ENCODE measurements at places on chromosomes 7 and 10. TPM values are rescaled to one million over a fixed set of nuclear protein-coding genes. Genes with fewer than 3 reads are reported as not detected.

- DNase-seq, result no peak
- H3K4me1 ChIP-seq, result no peaks in the 10 kb centered on the region
- H3K4me3 ChIP-seq, result no peak overlapping the region
Observed at GRCh38 chr7:46633200-46633599, 712.1 kb upstream of the IGFBP3 start.

GRCh38 chr7:43700646-43701499 is 28.4 kb downstream of the COA1 start:
- no peak overlapping the region for H3K27ac ChIP-seq
- H3K4me1 ChIP-seq, result peaks cover 51% of the 10 kb centered on the region
- no peaks in the 10 kb centered on the region for H3K27me3 ChIP-seq
- DNase-seq, result no peak
- H3K4me3 ChIP-seq, result no peak overlapping the region
- H3K36me3 ChIP-seq, result peaks cover 4% of the 10 kb centered on the region

DNA sequence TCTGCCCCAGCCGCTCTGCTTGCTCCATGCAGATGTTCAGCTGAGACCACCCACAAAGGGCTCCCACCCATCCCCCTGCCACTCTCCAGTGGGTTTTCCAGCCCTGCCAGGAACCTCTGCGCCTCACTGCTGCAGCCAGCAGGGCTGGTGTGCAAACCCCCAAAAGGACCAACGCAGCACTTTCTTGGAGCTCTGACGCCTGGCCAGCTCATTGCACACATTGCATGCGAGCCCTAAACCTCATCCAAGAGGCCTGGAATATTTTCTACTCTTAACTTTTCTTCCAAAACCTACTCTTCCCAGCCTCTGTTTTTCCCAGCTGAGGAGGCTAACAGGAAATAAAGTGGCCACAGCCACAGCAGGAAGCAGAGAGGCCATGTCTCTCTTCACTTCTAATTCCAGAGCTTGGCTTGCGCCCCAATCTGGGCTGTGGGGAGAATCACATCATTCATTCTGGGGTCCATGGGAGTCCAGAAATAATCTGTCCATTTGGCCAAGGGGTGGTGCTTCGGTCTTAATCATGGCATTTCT is 4.6 kb upstream of the FAM170B start:
- no peak overlapping the region for H3K27ac ChIP-seq
- H3K4me1 ChIP-seq, result no peaks in the 10 kb centered on the region
- no peaks in the 10 kb centered on the region for H3K36me3 ChIP-seq
- no peak overlapping the region for H3K4me3 ChIP-seq

GRCh38 chr7:117982071-117983055 is 109.1 kb upstream of the CTTNBP2 start:
- DNase-seq, result no peak
- H3K27ac ChIP-seq, result no peak overlapping the region
- H3K4me1 ChIP-seq, result no peaks in the 10 kb centered on the region
- H3K4me3 ChIP-seq, result no peak overlapping the region
- no peaks in the 10 kb centered on the region for H3K36me3 ChIP-seq

The CYP17A1 gene
- total RNA-seq, result not detected

DNA sequence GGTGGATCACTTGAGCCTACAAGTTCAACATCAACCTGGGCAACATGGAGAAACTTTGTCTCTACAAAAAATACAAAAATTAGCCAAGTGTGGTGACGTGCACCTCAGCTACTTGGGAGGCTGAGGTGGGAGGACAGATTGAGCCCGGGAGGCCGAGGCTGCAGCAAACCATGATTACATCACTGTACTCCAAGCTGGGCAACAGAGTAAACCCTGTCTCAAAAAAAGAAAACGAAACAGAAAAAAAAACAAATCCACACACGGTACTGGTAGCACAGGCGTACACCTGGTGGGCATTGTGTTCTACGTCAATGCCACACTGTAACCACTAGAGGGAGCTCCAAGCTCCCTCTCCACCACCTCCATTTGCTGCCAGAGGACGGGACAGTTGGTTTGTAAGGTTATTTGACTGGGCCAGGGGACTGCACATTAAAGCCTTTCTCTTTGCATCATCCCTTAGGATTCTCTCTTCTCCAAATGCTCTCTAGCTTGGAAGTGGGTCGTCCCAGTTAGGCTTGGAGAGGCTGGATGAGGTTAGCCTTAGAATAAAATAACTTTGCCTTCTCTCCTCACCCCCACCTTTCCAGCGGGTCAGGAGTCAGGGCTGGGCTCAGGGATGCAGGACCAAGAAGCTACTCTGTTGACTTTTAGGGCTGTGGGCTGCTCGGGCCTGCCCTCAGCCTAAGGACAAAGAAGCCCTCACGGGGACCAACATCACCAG is 130.8 kb downstream of the SORBS1 start:
- H3K27me3 ChIP-seq, result peaks cover 2% of the 10 kb centered on the region
- no peaks in the 10 kb centered on the region for H3K4me1 ChIP-seq
- peak; percentile 22 for DNase-seq
- H3K4me3 ChIP-seq, result no peak overlapping the region
- H3K36me3 ChIP-seq, result no peaks in the 10 kb centered on the region
- H3K27ac ChIP-seq, result no peak overlapping the region

The MBL2 gene
- not detected for total RNA-seq

DNA sequence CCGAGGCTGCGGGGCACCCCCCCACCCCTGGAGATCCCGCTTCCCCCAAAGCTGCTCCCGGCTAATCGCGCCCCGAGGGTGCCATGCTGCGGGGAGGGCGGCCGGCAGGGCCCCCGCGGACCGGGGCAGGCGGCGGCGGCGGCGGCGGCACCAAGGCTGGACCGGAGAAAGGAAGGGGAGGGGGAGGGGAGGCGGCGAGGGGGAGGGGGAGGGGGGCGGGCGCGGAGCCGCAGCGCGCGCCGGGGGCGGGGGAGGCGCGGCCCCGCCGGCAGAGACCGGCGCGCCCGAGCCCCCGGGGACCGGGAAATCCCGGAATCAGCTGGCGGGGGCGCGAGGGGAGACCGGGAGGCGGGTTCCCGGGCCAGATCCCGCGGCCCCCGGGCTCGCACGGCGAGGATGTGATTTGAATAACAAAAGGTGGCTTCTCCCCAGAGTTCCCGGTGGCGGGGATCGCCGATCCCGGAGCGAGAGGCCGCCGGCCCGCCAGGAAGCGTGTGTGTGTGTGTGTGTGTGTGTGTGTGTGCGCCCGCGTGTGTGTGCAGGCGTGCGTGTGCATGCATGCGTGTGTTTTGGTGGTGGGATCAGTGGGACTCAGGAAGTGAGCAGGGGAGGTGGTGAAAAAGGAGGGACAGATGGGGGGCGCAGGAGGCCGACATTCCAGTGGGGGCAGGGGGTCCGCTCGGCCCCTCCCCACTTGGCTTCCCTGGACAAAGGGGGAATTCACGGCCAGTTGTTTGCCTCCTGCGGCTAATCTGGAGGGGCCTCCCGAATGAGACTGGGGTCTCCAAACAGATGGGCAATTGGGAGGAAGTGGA is 99.5 kb downstream of the HIP1 start:
- no peaks in the 10 kb centered on the region for H3K36me3 ChIP-seq
- H3K4me3 ChIP-seq, result peak overlapping the region; percentile 84
